ENCODE measurements at places on chromosomes 7 and 10.
A peak's percentile ranks its signal among the peaks of the same experiment; 100 is the strongest.

- no peak for DNase-seq
Observed at GRCh38 chr7:2513702-2514101, 5.9 kb upstream of the LFNG start.

DNA sequence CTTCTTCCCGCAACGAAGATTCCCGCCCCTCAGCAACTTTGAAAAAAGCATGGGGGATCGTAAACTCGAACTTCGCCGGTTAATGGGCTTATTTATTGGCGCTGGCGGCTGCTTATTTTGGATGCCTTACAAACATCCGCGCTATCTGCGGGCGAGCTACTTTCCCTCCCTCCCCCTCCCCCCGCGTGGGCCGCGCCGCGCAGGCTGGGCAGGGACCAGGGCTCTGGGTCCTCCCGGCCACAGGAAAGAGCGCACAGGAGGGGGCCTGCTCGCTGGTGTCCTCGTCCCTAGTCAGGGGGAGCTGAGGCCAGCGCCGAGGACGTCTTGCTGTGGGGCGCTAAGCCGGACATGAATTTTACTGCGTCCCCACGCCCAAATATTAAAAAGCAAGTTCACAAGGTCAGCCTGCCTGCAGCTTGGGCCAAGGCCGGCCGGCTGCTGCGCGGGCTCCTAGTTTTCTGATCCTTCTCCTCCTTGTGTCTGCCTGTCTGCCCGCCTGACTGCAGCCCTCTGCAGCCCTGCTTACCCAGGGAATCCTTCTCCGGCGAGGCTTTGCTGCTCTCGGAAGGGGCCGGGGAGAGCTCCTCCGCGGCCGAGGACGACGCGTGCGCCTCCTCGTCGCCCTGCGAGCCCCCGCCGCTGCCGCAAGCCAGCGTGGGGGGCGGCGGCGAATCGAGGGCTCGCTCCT lies 1.2 kb downstream of the HOXA10 start:
- peak; percentile 48 for DNase-seq

GRCh38 chr10:127338399-127339110 lies 142.2 kb upstream of the INSYN2A start:
- DNase-seq, result no peak

GRCh38 chr10:71466330-71466729 lies 69.6 kb downstream of the CDH23 start:
- DNase-seq, result no peak

DNA sequence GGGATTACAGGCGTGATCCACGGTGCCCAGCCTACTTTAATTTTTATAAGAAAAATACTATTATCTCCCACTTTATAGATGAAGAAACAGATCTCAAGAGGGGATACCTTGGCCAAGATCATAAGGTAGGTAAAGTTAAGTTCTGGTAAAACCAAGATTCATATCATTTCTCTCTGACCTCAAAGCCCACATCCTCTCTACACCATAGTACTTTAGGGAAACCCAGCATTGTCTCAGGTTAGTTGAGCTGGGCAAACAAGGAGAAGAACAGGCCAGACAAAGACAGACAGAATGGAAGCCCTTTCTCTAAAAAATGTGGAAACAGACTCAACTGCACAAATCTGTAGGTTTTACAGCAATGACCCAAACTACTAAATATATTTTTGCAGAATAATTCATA lies 197.7 kb upstream of the FRMD4A start:
- DNase-seq, result no peak

DNA sequence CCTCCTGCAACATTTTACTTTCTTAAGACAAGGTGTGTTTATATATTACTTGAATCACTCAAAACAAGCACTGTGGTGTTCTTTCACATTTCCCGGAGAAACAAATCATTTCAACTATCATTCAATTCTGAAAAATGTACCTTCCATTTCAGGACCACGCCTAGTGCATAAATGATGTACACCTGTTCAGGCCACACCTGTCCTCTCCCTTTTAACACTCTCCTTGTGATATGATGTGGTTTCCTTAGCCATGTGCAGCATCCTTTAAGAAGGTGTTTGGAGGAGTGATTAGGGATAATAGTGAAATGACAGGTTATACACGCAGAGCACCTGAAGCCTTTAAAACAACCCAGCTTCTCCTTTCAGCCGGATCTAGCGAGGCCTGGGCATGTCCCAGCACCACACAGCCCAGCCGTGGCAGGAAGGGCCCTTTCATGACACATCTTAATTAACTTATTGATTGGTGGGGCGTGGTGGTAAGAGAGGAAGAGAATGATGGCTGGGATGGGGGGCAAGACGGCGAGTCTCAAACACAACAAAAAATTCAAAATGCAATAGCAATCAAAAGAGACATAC lies 26.9 kb downstream of the ABLIM1 start:
- no peak for DNase-seq

GRCh38 chr7:33854178-33854577 lies 51.2 kb upstream of the BMPER start:
- DNase-seq, result no peak

DNA sequence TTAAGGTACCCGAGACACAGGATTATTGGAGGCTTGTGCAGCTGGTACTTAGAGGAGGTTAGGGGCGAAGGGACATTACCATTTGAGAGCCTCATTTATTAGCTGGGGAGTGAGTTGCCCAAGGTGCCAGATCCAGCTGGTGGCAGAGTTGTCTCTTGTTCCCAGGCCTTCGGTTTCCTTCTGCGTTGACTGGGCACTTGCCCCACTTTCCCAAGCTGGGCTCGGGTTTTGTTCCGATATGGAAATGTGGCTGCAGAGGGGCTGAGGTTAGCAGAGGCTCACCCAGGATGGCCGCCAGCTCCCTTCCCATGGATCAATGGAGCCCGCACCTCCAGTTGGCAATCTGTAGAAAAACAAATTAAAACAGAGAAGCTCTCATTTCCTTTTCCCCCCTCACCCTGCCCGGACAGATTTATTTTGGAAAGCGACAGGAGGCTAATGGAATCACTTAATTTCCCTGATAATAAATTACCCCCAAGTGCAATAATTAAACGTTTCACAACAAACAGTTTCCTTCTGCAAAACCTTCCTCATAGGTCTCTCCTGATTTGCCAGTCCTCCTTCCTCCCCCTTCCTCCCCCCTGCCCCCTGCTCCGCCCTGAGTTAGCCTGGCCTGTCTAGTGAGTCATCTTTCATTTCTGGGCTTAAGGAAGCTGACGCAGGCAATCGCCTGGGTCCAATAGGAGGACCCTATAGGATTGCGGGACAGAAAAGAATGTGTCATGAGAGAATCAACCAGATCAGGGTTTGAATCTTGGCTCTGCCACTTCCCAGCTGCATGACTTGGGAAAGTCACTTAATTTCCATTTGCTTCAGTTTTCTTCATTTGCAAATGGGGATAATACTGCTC lies 51.7 kb downstream of the ADRA2A start:
- peak; percentile 52 for DNase-seq

- DNase-seq, result no peak
Observed at GRCh38 chr7:137003566-137003965, 135.1 kb downstream of the CHRM2 start.

- no peak for DNase-seq
Observed at GRCh38 chr7:108368466-108368865, 87.8 kb downstream of the NRCAM start.

DNA sequence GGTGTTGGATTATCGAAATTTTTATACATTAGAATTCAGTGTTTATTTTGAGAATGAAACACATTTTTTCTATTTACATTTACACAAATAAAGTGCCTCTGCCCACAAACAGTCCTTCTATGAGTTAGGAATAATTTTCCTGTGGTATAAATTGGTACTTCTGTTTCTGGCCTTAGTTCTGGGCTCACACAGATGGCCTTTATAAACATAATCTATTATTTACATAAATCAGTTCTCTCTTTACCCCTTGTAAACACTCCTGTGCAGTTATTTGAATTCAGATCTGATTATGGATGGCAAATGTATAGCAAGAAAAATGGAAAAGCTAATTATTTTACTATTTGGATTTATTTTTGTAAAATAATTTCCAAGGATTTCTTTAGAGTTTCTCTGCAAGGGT lies 143.2 kb downstream of the PRKG1 start:
- DNase-seq, result no peak

DNA sequence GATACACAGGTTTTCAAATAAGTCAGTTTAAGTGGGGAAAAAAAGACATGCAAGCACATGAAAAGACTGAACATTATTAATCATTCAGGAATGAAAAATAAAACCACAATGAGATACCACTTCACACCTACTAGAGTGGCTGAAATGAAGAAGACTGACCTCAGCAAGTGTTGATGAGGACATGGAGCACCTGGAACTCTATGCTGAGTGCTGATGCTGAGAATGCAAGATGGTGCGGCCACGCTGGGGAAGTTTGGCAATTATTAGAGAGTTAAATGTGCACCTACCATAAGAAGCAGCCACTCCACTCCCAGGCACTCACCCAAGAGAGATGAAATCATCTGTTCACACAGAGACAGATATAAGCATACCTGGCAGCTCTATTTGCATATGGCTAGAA lies 32.9 kb upstream of the ELFN1 start:
- DNase-seq, result no peak

DNA sequence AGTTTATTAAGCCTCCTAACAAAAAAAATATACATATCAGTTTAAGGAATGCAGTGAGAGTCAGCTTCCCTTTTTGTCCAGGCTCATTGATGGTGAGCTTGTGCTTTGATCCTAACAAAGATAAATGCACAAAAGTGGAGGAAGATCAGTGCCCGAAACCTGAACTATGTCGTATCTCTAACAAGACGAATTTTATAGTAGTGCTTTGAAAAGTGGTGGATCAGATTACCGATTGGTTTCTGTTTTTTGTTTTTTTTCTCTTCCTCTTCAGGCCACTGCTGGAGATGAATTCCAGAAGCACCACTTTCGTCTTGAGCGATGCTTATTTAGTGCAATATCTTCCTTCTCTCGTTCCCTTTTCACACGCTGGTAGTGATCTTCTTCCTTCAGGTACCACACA lies 72.8 kb downstream of the RHOBTB1 start:
- no peak for DNase-seq

GRCh38 chr7:14859267-14859666 lies 43.3 kb downstream of the DGKB start:
- no peak for DNase-seq

DNA sequence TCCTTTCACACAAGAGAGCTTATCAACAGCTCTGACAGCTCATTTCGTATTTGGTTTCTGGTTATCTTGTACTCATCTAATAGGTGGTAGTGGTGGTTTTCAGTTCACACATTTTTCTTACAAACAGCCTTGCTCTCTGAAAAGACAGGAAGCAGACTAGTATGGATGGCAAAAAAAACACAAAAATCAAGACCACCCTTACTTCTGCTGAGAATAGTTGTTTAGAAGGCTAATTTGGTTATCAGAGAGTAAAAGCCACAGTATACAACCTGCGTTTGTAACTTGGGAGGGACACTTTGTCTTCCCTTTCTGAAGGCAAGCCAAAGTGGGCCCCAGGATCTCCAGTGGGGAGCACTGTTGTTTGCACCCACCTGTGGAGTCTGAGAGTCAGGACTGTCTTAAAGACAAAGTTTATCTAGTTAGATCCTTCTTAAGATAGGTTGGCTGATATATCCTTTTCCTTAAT lies 68.0 kb downstream of the PIP4K2A start:
- DNase-seq, result no peak

DNA sequence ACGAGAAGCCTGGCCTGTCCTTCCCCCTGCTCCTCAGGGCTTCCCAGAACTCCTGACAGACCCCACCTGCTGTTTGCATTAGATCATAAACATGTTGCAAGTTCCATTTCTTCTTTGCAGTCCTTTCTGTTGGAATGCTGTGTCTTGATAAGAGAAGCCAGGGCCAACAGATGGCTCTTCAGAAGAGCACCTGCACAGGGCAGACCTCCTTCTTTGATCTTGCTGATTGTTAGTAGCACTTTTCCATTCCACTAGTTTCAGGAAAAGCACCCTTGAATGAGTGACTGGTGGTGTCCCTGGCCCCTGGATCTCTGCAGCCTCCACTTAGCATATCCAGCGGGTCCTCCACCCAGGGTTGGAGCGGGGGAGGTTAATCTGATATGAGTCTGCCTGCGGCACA lies 243.2 kb downstream of the GFRA1 start:
- DNase-seq, result no peak

- DNase-seq, result no peak
Observed at GRCh38 chr7:96285579-96285978, 36.3 kb downstream of the SLC25A13 start.

DNA sequence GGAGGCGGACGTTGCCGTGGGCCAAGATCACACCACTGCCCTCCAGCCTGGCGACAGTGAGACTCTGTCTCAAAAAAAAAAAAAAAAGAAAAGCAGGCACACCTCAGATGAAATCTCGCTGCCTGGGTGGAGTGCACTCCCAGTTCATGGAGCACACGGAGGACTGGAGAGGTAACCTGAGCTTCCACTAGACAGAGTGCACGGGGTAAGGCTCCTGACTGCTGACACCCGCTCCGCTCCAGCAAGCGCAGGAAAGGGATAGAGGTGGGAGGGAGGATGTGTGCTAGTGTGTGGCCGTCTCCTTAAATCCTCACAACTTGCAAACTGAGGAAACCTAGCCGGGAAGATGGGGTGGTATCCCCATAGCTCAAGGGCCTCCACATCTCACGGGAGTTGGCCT lies 50.8 kb downstream of the FAM53B start:
- DNase-seq, result no peak

DNA sequence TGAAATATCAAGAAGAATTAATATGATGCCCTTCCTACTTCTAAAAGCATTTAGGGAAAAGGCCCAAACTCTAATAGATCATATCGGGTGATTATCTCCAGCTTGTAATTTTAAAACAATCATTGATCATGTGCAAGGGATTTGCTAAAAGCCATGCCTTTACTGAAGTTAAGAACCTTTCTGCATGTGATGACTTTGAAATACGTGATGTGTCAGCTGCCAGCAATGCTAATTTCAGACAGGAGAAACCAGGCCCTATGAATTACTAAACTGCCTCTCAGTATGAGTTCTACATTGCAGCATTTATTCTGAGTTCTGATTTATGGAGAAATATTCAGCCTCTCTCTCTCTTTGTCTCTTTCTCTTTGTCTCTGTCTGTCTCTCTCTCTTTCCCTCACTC lies 203.6 kb upstream of the AKR1E2 start:
- DNase-seq, result no peak

GRCh38 chr7:17928055-17928454 lies 12.2 kb downstream of the SNX13 start:
- no peak for DNase-seq

DNA sequence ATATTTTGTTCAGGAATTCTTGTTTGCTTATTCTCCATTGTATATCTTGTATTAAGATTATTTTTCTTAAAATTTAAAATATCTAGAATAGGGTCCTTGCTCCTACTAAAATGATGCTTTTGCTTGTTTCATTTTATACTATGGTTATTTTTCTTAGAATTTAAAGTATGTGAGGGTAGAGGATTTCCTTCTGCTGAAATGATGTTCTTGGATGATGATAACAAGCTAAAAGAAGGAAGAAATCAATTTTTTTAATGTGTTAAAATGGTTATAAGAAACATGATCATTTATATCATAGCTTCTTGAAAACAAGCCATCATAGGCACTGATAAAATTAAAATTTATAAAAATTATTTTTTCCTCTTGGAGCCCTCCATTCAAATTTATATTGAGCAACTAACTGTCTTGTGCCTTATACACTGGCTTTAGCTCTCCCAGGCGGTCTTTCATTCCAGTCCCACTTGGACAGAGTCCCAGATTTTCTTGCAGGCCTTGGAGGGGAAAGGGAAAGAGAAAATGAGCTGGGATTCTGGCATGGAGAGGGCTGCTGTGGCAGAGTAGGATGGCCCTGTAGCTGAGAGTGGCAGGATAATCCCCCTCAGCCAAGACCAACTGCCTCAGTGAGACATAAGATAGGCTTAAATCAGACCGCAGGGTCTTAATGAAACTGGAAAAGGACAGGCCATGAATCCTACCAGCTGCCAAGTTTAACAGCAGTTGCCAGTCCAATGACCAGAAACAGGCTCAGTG lies 60.2 kb downstream of the DNAJB9 start:
- no peak for DNase-seq

- DNase-seq, result no peak
Observed at GRCh38 chr10:118458957-118459641, 117.0 kb upstream of the FAM204A start.

All from H9 (cell line).